ENCODE measurements at places on chromosomes 1 and 21. TPM values are rescaled to one million over a fixed set of nuclear protein-coding genes. Genes with fewer than 3 reads are reported as not detected.
A peak's percentile ranks its signal among the peaks of the same experiment; 100 is the strongest.

GRCh38 chr1:109397581-109398342, at the start of gene SORT1:
TSS of gene SORT1 (minus strand) at chr1:109397918. CDS start at chr1:109397892, 26 bp downstream.
- DNase-seq, result peak; percentile 92

- no peak for DNase-seq
These were observed 60.5 kb downstream of the SLC66A1 start for GRCh38 chr1:19372602-19373001.

DNA sequence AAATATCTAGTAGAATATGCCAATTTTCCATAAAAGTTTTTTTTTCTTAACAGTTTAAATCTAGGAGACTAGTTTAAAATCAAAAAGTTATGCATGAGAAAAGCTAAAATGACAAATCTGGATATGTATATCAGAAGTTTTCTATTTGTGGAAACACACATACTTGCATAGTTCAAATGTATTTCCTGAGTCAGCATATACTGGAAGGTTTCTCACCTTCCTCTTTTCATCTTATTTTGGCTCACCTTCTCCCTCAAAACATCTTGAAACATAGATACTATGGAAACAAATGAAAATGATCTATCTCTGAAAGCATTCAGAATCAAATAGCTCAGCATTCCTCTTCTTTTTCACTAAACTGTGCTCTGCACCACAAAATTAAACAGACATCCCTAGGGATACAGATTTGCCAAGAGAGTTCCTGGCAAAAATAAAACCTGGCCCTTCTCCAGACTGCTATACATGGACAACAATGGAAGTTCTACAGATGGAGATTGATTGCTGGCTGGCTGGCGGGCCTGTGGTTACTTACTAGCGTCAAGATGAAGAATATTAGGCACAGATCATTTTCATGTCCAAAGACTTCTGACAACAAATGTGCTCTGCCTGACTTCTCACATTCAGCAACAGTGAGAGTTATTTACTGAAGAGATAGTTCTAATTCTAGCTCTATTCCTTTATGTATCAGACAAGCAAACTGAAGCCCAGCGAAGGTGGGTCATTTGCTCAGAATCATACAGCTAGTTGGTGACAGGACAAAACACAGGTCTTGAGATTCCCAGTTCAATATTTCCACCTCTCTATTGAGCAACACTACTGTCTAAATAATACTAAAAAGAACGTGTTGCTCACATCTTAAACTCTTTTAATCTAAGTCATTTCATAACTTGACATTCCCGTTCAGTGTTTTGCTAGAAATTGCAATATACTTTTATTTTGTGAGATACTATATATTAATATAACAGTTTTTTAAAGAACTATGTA, 26.6 kb downstream of the DIPK1A start:
- no peak for DNase-seq

GRCh38 chr1:116246174-116246573, 126.9 kb upstream of the ATP1A1 start:
- DNase-seq, result no peak

DNA sequence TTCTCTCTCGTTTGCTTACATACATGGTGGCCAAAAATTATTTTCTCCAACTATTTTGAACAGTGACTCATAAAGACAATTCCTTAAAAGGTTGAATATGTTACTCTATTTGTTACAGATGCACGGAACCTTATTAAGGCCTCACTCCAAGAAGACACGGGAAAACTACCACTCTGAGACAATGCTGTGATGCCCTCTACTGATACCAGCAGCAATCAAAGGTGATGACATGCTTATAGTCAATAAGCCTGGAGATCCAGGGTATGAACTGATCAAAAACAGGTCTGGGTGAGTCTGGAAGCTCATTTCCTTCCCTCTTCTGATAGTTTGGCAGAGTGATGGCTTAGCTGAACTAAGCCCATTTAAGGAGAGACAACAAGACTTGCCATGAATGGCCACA, 563.0 kb downstream of the LRRIQ3 start:
- DNase-seq, result no peak

- no peak for DNase-seq
These were observed 26.0 kb downstream of the PTBP2 start for GRCh38 chr1:96747565-96747964.

DNA sequence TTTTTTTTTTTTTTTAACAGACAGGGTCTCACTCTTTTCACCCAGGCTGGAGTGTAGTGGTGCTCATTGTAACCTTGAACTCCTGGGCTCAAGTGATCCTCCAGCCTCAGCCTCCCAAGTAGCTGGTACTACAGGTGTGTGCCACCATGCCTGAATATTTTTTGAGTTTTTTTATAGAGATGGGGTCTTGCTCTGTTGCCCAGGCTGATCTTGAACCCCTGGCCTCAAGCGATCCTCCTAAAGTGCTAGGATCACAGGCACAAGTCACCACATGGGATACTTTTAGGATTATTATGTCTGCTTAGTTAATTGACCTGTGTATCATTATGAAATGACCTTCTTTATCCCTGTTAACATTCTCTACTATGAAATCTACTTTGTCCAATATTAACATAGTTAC, 38.0 kb downstream of the RASSF5 start:
- no peak for DNase-seq

DNA sequence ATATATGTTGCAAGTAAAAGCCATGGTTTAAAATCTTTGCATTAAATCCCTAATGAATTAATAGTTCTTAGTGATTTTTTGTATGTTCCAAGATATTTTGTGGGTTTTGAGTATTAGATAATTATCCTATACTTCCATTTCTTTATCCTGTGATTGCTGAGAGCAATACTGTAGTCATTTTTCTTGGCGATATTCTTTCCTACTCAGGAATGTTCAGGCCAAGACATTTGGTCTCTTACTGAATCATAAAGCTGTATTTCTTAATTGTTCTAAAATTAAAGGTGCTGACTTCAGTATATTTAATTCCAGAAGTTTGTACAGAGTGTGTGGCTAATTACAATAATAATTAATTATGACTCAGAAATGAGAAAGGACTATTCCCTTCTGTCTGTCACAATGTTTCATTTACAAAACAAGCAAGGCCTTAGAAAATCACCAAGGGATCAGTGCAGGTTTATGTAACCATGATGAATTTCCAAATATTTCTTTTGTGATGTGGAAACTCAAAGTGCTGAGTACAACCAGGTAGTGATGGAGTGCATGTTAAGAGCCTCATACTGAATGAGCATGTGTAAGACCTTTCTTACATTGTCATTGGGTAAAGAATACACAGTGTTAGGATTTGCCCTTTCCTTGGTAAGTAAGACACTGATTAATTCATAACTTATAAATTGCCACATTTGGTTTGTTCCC, 161.2 kb downstream of the HMCN1 start:
- DNase-seq, result no peak

GRCh38 chr1:38250356-38250755, 203.8 kb upstream of the POU3F1 start:
- DNase-seq, result no peak

GRCh38 chr1:27203946-27204345, 30.5 kb upstream of the WDTC1 start:
- no peak for DNase-seq

- DNase-seq, result no peak
These were observed 723.0 kb downstream of the PTPRU start for GRCh38 chr1:29959356-29959755.

GRCh38 chr1:19079541-19080472, 123.3 kb upstream of the IFFO2 start:
- DNase-seq, result no peak

DNA sequence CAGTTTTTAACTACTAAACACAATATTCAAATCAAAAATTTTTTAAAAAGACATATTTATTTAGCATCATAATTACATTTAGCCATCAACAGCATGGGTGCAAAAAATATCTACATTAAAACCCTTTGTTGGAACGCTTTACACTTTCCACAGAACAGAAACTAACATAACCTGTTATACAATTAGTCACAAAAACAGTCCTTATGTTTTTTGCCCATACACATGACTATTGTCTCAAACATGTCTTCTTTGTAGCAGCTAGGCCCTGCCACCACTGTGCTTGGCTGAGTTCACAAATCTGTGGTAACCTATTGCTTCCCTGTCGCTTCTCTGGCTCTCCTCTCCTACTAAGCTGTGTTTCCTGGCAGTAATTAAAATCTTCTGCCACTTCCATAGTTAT, 1350.0 kb upstream of the ADGRL2 start:
- no peak for DNase-seq

DNA sequence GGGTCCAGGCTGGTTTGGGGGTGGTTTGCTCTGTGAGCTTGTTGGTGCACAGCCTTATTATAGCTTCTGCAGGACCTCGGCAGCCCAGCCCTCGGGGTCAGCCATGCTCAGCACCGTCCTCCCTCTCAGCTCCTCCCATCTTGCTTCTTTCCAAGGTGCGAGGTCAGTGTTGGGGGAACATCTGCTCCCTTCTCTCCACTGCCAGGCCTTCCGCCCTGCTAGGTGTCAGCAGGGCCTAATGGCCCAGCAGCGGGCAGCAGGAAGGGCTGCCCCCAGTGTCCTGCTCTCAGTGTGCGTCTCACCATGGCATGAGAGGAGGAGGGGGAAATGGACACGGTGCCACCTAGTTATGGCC, 36.5 kb upstream of the LRRC3 start:
- peak; percentile 60 for DNase-seq

DNA sequence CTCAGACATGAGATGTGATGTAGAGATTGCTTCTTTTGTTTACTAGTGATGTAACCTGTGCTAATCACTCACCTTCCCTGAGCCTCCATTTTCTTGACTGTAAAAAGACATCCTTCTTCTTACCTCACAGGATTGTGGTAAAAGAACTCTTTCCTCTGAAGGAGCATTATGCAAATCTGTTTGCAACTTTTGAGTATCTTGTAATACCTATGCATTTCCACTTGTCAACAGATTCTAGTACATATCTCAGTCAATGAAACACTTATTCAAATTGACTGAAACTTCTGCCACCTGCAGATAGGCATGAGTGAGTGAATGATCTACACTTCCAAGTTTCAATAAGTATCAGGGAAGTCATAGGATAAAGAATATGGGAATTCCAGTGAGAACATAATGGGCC, 174.7 kb downstream of the HHIPL2 start:
- DNase-seq, result no peak

DNA sequence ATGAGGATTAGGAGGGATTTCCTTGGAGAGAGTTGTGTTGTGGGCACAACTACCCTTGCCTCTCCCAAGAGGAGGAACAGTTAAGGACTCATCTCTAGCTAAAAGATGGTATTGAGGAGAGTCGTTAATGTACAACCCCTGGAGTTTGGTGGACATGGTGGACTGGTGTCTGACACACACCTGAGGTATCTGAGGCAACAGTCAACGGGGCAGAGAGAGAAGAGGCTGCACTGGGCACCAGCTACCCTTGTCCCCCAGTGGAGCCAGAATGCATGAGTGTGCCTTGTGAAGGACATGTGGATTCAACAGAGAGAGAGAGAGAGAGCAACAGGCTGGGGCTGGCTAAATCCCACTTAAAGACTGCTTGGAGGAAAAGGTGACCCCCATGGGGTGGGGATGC, 13.0 kb downstream of the RAB7B start:
- no peak for DNase-seq

- DNase-seq, result no peak
These were observed 35.9 kb downstream of the SLC19A1 start for GRCh38 chr21:45506241-45506817.

DNA sequence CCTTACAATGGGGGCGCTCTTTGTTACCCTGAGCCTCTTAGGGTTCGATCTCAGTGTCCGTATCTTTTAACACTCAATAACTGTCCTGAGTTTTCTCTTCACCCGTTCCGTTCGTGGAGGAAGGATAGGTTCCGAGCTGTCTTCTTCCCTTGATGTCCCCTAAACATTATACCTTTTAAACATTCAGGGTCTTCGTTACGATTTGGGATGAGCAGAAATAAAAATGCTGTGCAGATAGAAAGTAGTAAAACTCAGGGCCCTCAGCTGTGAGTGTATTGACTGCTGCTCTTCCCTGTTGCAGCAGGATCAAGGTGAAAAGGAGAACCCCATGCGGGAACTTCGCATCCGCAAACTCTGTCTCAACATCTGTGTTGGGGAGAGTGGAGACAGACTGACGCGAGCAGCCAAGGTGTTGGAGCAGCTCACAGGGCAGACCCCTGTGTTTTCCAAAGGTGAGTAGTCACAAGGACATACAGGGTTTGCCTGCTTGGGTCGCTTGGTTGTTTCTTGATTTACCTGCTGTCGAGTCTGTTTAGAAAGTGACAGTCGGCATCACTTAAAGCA, 784 bp downstream of the RPL11 start:
- DNase-seq, result no peak

GRCh38 chr1:209927466-209927865, 10.6 kb upstream of the SYT14 start:
- no peak for DNase-seq

DNA sequence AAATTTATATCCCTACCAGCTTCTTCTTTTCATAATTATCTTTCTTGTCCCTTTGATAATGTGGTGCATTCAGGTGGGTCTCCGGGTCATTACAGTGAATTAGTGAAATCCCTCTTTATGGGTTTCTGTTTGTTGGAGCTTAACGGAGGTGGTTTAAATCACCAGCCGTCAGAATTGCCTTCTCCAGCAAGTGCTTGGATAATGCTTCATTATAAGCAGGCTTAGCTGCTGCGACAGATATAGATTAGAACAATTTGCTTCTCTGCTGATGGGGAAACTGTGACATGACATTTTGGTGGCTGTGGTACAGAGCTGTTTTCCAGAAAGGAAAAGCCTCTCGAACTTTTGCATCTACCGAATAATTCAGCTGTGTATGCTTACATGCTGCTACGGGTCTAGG, 56.9 kb downstream of the KAZN start:
- no peak for DNase-seq

DNA sequence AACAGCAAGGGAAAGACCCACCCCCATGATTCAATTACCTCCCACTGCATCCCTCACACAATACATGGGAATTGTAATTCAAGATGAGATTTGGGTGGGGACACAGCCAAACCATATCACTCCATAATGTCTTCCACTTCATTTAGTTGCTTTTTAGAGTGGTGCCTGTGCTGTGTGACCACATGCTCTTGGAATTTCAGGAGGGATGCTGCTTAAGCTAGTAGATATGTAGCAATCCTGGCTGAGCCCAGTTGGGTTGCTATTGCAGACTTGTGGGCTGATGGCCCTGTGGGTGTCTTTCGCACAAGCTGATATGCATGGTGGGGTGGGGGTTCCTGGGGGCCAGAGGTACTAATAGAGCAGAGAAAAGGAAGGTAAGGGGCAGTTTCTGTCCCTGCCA, 160.4 kb upstream of the SYT6 start:
- no peak for DNase-seq

The HSD3B1 gene
- total RNA-seq, result not detected

The OR2M3 gene
- not detected for total RNA-seq

The UTS2 gene
- not detected for total RNA-seq

The SPRR4 gene
- not detected for total RNA-seq

The RIMKLA gene
- 0.39 TPM for total RNA-seq

The HEYL gene
- total RNA-seq, result 9.4 TPM

The SMIM12 gene
- 57.0 TPM for total RNA-seq

The CNR2 gene
- total RNA-seq, result not detected

The CLDN17 gene
- not detected for total RNA-seq

The IL20 gene
- total RNA-seq, result not detected

The LINGO4 gene
- total RNA-seq, result not detected

The RAD54L gene
- not detected for total RNA-seq

The CFHR1 gene
- 1.8 TPM for total RNA-seq

The KRTAP10-4 gene
- total RNA-seq, result not detected

The INAVA gene
- 0.16 TPM for total RNA-seq

All from mesenteric fat pad (tissue), 1 donor.